ENCODE measurements at places on chromosomes 6 and 20. TPM values are rescaled to one million over a fixed set of nuclear protein-coding genes. Genes with fewer than 3 reads are reported as not detected.

DNA sequence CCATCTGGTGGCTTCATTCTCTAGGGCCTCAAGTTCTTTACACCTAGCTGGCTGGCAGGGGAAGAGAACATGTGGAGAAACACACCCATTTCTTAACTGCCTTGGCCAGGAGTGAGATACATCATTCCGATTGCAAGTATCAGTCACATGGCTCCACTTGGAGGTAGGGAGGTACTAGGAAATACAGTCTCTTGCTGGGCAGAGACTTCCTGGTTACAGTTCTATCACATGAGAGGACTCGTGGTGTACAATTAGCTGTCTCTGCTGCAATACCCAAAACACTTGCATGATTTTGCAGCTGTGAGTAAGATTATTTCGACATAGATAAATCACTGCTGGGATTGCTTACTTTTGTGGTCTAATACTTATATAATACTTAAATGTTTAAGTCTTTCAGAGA, 51.1 kb downstream of the GTF2H5 start:
- H3K4me1 ChIP-seq, result no peaks in the 10 kb centered on the region
- no peak overlapping the region for H3K4me3 ChIP-seq
- H3K27ac ChIP-seq, result no peak overlapping the region
- H3K36me3 ChIP-seq, result no peaks in the 10 kb centered on the region

DNA sequence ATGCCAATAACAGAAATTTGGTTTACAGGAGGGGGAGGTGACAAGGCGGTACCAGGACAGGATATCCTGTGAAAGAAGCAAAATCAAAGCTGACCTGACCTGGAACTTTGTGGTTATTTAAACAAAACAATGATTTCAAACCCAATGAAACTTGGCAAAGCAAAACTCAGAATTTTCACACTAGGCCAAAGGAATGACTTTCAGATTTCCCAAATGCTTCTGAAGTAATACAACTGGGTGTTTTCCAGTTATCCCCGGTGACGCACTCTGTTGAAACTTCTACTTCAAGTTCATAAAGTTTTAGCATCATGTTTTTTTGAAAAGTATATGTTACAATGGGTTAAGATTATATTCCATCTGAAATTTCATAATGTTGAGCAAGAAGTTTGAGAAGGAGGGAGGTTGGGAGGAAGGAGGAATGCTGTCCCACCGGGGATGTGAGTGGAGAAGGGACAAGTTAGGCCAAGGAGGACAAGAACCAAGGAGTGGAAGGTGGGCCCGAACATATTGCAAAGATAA, 78.1 kb upstream of the TRAF3IP2 start:
- peak; percentile 45 for DNase-seq
- peak overlapping the region; percentile 53 for H3K27ac ChIP-seq
- H3K36me3 ChIP-seq, result peaks cover 87% of the 10 kb centered on the region
- peak overlapping the region; percentile 61 for H3K4me3 ChIP-seq
- no peaks in the 10 kb centered on the region for H3K27me3 ChIP-seq
- H3K4me1 ChIP-seq, result peaks cover 23% of the 10 kb centered on the region

GRCh38 chr6:170162011-170162774, 128.7 kb downstream of the DLL1 start:
- DNase-seq, result no peak
- H3K36me3 ChIP-seq, result no peaks in the 10 kb centered on the region
- H3K27ac ChIP-seq, result no peak overlapping the region
- H3K4me1 ChIP-seq, result no peaks in the 10 kb centered on the region
- no peaks in the 10 kb centered on the region for H3K27me3 ChIP-seq

GRCh38 chr20:37757550-37757949, 63.7 kb downstream of the CTNNBL1 start:
- H3K4me1 ChIP-seq, result no peaks in the 10 kb centered on the region
- H3K4me3 ChIP-seq, result no peak overlapping the region
- no peaks in the 10 kb centered on the region for H3K27me3 ChIP-seq
- H3K36me3 ChIP-seq, result peaks cover 29% of the 10 kb centered on the region

Gene HLA-DQA2
- total RNA-seq, result 0.32 TPM

Measured in CD4-positive, CD25-positive, alpha-beta regulatory T cell (primary cell).